ENCODE measurements at places on chromosomes 12 and 14.

- DNase-seq: no peak
Observed at GRCh38 chr14:80108430-80108829, 102.9 kb downstream of the DIO2 start.

- no peak for DNase-seq
Observed at GRCh38 chr12:121538699-121539061, 42.1 kb downstream of the KDM2B start.

- DNase-seq: no peak
Observed at GRCh38 chr14:69043596-69044260, 64.6 kb upstream of the ACTN1 start.

GRCh38 chr12:98894412-98895085, 249.5 kb downstream of the APAF1 start:
- no peak for DNase-seq

DNA sequence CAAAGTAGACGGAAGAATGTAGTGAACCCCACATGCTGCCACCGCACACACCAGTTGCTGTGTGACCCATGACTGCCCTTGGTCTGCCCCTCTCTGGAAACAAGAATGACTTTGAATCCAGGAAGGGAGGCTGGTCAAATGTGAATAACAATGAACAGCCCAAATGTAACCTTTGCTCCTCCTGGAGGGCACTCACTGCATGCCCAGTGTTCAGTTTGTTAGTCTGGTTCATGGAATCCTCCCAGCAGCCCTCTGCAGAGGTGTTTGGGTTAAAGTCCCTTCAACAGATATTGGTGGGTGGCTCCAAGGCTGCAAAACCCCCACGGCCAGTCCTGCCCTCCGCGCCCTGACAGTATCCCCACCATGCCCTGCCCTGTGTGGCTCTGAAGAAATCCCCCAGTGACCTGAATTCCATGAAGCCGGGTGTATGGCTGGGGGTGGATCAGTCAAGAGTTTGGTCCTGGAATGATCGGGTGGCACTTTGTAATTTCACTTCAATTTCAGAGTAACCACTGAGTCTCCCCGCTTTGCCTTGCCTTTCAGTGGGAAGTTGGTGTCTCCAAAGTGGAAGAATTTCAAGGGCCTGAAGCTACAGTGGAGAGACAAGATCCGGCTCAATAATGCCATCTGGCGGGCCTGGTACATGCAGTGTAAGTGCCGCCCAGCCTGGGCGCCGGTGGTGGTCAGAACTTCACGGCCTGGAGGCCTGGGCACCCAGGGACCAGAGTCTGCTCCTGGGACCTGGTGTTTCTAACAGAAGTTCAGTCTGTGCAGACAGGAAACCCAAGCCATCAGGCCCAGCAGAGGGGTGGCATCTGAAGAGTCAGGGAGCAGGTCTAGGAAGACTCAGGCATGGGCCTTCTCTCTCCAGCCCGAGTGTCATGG, 47.1 kb downstream of the IL31 start:
- DNase-seq: no peak
